Hypothalamus (tissue), 51 donors: ENCODE measurements at places on chromosomes 5 and 9.

- DNase-seq: no peak
These were observed 420.8 kb upstream of the BRINP1 start for GRCh38 chr9:119789987-119790386.

GRCh38 chr5:132024117-132024435 is 12.6 kb upstream of the ACSL6 start:
- DNase-seq: no peak

- DNase-seq: no peak
These were observed 229.9 kb upstream of the RIOK2 start for GRCh38 chr5:97412959-97413358.

DNA sequence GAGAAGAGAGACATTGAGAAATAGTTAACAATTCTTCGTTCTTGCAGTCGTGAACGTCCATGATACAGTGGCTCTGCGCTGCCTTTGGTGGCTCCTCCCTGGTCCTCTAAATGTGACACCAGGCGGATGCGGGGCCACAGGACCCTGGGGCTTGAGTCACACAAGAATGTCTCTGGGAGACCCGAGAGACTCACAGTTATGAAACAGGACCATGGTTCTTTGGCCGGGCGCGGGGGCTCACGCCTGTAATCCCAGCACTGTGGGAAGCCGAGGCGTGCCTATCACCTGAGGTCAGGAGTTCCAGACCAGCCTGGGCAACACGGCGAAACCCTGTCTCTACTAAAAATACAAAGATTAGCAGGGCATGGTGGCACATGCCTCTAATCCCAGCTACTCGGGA is 767 bp upstream of the ZDHHC11 start:
- no peak for DNase-seq

GRCh38 chr5:162325143-162325727 is 257.7 kb downstream of the GABRG2 start:
- DNase-seq: no peak

GRCh38 chr5:151696470-151697061 is 9.9 kb upstream of the SPARC start:
- no peak for DNase-seq

DNA sequence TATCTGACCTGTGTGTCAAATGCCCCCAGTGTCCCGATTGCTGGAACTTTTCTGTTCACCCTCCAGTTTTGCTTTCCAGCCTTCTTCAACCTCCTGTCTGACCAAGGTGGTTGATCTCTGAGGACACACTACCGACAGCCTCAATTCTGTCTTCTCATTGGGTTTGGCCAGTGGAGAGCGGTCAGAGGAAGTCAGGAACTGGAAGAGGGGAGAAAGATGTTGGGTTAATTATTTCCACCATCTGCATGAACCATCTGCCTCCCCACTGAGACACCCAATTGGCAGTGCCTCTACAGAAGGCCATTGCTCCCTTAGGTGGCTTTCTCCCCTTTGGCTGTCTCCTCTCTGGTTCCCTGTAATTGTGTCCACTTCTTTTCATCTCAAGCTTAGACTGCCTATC is 154.3 kb upstream of the RAI14 start:
- DNase-seq: no peak

GRCh38 chr9:86274821-86275643 is 7.3 kb downstream of the ISCA1 start:
- no peak for DNase-seq

DNA sequence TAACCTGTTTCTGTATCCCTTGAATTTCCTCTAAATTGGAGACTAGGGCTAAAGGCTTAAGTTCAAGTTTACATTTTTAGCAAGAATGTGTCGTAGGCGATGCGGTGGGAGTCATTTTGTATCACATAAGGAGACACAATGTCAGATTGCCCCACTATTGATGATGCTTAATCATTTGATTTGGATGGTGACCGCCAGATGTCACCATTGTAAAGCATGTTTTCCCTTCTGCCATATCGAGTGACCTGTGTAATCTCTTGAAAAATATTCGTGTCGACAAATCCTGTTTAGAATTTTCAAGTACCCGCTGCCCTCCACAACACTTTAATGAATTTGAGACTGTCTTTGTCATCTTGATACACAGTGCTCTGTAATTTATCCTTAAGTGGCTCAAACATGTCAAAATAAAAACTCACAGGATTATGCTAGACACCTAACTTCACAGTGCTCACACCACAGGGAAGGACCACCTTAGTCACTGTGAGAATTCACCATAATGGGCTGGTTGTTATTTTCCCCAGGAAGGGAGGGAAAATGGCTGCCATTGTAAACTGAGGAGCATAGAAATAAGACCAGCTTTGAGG is 34.5 kb upstream of the SLC46A2 start:
- no peak for DNase-seq

DNA sequence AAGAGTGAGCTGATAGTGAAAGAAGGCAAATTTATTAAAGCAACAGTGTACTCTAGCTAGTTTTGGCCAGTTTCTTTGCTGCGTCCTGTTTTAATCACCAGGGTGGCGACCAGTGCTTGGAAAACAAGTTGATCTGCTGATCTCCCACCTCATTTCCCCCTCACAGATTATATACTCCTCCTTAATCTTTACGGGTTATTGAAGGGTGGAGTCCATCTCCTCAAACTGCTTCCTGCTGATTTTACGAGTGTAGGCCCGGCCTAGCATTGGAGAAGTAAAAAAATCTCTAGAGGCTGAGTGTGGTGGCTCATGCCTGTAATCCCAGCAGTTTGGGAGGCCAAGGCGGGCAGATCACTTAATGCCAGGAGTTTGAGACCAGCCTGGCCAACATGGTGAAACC is 14.0 kb upstream of the CFAP95 start:
- no peak for DNase-seq

DNA sequence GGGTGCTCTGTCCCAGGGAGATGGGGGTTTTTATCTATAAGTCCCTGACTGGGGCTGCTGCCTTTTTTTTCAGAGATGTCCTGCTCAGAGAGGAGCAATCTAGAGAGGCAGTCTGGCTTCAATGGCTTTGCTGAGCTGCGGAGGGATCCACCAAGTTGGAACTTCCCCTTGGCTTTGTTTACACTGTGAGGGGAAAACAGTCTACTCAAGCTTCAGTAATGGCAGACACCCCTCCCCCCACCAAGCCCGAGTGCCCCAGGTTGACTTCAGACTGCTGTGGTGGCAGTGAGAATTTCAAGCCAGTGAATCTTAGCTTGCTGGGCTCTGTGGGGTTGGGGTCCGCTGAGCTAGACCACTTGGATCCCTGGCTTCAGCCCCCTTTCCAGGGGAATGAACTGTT is 375.8 kb downstream of the RAB3C start:
- no peak for DNase-seq

DNA sequence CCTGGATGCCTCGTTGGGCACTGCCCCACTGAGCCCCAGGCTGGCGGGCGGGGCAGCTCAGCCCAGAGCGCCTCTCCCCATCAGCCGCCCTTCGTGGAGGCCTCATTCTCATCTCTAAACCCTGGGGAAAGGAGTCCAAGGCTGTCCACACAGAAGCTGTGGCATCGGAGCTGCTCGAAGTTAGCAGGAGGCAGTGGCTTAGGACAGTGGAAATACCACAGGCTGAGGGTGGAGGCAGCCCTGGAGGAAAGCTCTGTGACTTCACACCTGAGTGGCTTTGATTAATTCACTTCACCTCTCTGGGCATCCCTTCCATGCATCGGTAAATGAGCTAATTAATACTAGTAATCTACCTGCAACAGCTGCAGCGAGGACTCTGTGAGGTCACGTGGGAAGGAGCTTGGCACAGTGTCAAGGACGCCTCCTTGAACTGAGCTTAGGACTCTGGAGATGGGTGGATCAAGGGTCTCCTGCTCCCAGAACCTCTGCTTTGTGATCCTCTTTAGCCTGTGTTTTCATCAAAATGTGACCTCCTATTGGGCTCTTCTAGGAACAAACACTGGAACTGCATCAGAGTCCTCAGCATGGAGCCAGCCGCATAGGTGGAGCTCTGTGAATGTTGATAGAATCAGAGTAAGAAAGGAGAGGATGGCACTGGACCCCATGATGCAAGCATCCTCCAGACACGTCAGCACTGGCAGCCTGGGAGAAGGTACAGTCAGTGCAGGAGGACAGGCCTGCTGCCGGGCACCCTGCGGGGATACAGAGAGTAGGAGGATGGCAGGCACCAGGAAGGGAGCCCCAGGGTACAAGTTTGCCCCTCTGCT is 842 bp upstream of the ANGPTL2 start:
- no peak for DNase-seq

- DNase-seq: no peak
These were observed 113.9 kb downstream of the WNK2 start for GRCh38 chr9:93297659-93298497.

DNA sequence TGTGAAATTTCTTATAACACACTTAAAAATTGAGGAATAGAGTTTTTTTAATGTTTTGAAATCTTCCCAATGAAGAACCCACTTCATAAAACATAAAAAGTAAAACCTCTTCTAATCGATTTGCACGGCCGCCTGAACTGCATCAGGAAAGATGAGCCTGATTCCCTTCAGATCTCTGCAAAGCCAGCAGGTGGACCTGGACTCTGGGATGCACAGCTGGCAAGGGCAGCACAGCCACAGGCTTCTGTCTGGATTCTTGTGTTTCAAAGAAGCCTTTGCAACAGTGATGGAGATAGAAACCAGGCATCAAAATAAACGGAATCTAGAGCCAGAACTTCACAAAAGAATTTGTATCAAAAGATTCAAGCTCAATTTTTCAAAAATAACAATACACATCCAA is 36.0 kb upstream of the SPATA31C2 start:
- no peak for DNase-seq

GRCh38 chr5:1118738-1119137 is 6.9 kb upstream of the SLC12A7 start:
- DNase-seq: no peak

DNA sequence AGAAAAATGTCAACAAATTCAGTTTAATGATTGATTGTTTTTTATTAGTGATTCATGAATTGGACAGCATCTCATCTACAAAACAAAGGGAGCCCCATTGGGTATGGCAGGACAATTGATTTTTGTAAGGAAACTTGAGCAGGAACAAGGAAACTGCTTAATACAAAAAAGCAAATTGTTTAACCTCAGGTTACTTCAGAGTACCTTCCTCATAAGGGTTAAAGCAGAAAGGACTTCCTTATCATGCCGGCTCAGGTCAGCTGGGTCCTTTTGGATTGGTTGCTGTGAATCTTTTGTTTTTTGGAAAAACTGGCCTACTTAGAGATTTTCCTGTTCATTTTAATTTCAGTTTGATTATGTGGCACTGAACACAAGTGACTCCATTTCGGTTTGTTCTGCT is 211.8 kb downstream of the ARRDC3 start:
- no peak for DNase-seq

- no peak for DNase-seq
These were observed 507.7 kb upstream of the PTGER4 start for GRCh38 chr5:40171971-40172370.

GRCh38 chr5:36523926-36524325 is 82.5 kb upstream of the SLC1A3 start:
- no peak for DNase-seq

- DNase-seq: no peak
These were observed 65.9 kb downstream of the ELL2 start for GRCh38 chr5:95895771-95896170.

DNA sequence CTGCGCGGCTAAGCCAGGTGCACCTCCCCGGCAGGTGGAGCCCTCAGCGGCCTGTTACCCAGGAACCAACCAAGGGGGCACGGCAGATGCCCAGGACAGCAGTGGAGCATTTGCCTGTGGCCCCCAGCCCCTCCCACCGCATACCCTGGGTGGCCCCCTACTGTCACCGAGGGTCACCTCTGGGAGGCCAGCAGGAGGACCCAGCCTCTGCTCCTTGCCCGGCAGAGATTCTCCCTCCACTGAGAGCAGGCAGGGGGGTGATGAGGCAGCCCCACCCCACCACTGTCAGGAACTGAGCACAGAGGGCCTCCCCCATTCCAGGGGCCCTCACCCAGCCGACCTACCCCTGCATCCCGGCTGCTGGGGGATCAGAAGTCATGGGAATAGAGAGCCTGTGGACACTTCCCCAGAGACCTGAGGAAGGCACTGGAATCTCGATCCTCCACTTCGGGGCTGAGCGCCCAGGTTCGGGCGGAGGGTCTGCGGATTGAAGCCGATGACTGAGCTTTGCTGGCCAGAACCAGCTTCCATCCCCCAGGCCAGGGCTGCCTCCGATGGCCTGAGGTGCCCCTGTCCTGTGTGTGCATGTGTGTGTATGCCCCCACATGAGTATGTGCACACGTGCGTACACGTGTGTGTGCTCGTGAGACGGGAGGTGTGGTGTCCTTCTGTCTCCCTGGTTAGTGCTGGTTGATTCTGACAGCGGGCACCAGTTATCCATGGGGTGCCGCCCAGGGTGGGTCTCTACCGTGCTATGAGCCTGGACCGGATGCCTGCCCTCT is at the start of gene QRFP:
Gene QRFP (minus strand): TSS at position 580 of the 782 bp plus-strand sequence. CDS start 2,974 bp downstream, outside the sequence.
- no peak for DNase-seq

GRCh38 chr9:113223963-113224362 is 2.6 kb downstream of the SLC31A1 start:
- no peak for DNase-seq

DNA sequence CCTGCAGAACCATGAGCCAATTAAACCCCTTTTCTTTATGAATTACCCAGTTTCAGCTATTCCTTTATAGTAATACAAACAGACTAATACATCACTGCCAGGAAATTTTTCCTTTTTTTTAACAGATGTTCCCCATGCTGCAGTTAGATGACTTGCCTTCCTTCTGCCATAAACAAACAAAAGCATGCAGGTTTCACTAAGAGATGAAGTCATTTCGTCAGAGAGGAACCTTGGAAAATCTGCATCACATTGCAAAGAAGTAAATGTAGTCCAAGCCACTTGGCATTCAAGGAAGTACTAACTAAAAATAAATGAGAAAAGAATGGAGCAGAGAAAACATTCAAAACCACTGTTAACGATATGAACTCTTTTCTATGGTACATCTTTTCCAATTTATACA is 194.1 kb upstream of the EFNA5 start:
- DNase-seq: no peak

DNA sequence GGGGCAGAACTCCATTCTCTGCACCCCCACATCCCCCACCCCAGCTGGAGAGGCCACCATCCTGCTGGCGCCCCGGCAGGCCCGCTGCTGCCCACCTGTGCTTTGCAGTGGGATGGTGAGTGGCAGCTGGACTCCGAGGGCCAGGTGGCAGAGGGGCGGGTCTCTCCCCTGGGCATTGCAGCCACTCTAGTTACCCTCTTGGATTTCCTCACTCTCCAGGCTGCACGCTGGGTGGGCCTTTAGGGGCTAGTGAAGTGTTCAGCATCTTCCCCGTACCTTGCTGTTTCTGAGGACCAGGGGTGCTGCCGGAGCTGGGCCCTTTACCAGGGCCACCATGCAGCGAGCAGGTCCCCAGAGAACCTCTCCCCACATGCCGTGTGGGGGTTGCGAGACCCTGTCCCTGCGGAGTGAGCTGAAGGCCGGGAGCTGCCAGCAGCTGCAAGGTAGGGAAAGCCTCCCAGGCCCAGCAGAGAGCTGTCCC is 88.4 kb upstream of the SH3PXD2B start:
- DNase-seq: no peak

- DNase-seq: no peak
These were observed 293.4 kb downstream of the MARCHF11 start for GRCh38 chr5:15886156-15886555.

- DNase-seq: no peak
These were observed 24.5 kb downstream of the CCDC125 start for GRCh38 chr5:69308046-69308553.

- DNase-seq: no peak
These were observed 152.0 kb upstream of the LRRTM2 start for GRCh38 chr5:139027150-139027549.

GRCh38 chr5:6252581-6252980 is 125.8 kb downstream of the MED10 start:
- DNase-seq: no peak
